ENCODE measurements at places on chromosomes 3 and 15.

DNA sequence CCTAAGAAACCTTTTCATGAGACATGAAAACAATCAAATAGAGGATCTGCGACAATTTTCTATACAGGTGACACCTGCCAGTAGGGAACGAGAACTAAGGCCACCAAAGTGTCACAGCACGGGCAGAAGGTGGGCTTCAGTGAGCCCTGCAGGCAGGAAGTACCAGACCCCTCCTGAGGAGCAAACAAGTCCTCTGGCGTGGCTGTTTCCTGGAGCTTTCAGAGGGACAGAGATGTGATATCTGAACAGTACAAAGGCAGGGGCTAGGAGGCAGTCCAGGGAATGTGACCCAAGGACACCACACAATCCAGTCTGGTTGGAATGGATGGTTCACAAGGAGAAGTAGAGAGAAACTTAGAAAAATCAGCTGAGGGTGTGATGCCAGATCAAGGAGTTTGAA, 16.8 kb downstream of the POMGNT2 start:
- DNase-seq: no peak

- DNase-seq: no peak
Observed at GRCh38 chr15:51244423-51244869, 94.0 kb downstream of the CYP19A1 start.

DNA sequence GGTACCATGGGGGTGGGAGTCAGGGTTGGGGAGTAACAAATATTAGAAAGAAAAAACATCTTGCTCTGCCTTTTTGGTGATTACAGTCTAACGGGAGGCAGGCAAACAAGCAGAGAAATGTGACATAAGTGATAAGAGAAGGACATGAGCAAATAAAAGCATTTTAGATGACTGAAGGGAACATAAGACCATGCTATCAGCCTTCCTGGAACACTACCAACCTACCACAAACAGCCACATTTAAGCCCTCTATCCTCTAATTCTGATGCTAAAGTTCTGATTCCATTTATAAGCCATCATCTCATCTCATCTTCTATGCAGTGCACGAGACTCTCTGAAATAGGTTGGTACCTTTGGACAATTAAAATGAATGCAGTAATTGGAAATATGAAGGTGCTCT, 243.4 kb upstream of the P2RY1 start:
- DNase-seq: no peak

DNA sequence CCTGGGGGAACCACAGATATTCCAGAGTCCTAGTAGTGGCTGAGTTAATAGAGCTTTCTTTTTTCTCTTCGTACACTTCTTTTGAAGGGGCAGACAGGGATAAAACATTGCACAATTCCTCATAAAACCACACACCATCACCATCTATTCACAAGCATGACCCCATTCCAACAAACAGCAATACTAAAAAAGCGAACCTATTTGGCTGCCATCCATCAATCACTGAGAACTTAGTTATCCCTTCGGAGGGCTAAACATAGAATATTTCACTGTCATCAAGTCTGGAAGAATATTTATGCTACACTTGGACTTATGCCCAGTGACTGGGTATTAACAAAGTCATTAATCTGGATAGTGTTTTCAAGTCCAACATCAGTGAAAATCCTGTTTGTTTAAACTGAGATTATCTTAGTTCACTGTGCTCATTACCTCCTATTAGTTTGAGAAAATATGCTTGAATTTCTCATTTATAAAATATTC, 80.3 kb upstream of the PRTG start:
- peak; percentile 40 for DNase-seq

DNA sequence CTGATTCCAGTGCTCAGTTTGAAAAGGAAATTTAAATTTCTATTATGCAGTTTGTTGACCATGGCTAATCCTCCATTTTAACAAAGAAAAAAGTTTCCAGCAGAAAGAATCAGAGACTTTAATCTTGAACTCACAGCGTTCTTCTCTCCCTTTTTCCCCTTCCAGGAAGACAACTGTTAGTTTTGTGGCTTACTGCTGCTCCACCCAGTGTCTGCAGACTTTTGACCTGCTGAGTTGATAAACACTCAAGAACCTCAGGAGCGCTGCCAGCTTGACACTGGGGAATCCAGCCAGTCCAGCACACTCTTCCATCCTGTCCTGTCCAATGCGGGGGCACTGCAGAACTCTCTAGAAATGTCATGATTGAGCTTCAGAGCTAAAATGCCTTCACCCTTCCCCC, 134.6 kb downstream of the LRRC28 start:
- no peak for DNase-seq
